ENCODE measurements at places on chromosomes 3 and 15.

- DNase-seq, result no peak
These were observed 226.2 kb upstream of the TP63 start for GRCh38 chr3:189404797-189405484.

- DNase-seq, result no peak
These were observed 74.0 kb downstream of the COL8A1 start for GRCh38 chr3:99712291-99712954.

- DNase-seq, result no peak
These were observed 341.0 kb upstream of the UBE2E2 start for GRCh38 chr3:22862111-22862510.

GRCh38 chr3:114294940-114295480, 1.2 kb downstream of the TIGIT start:
- DNase-seq, result no peak

- no peak for DNase-seq
These were observed 15.0 kb upstream of the RORA start for GRCh38 chr15:61243983-61244593.

DNA sequence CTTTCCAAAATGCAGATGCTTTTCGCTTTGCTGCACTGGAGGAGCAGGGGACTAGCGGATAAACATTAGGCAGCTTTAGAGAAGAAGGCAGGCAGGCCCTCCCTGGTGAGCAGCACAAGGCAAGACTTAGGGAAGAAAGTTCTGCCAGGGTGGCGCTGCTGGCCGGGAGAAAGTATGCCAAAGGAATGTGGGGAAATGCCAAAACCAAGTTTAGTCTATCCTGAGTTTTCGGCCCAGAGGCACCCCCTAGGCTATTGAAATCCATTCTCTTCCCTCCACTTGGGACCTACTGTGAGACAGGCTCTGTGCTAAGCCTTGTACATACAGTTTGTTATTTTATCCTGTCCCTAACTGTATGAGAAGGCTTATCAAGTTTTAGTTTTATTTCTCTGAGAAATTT, 9.2 kb downstream of the SHC4 start:
- DNase-seq, result no peak

DNA sequence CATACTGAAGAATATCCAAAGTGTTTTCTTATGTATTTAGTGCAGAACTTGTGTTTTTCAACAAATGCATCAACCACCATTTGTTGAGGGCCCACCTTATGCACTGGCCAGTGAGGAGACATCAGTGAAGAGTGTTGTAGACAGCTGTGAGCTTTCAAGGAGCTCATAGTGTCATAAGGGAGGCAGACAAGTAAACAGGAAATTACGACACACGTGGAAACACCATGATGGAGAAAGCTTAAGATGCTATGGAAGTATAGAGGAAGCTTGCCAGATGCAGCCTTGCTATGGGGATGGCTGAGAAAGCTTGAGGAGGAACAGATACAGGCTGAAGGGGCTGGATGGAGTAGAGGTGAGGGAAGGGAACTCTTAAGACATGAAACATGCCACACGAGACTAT, 50.8 kb upstream of the PSMD6 start:
- DNase-seq, result peak; percentile 51

DNA sequence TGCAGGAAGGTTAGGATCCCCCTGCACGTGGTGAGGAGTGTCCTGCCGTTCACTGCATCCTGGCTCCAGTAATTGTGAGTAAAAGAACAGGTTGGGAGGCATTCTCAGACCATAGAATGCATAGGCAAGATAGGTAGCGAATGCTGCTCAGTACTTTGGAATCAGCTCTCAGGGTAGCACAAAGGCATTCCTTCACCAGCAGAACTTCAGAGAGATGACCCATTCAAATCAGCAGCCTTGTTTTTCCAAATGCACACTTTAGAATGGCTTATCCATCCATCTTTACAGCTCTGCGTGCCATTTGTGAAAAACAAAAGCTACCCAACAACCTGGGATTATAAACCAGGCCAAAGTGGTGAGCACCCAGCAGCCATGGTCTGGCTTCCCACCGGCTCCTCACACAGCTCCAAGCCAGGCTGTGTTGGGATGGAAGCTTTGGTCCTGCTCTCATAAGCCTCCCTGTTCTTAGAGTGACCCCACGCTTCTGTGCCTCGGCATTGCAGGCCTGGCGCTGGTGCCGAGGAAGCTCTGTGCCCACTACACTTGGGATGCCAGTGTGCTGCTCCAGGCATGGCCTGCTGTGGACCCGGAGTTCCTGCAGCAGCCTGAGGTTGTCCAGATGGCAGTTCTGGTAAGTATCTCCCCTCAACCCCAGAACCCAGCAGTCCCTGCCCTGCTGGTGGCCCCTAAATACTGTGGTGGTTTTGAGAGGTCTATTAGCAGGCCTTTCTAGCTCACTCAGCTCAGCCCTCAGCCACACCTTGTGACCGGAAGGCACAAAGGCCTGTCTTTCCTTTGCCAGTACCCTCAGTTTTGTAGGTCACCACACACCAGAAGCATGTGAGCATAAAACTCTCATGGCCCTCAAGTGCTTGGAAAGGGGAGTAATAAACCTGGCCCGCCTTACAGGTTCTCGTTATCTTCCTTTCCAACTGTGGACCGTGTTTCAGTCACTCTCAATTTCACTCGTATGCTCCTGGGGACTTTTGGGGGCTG, 52.9 kb upstream of the LIMD1 start:
- DNase-seq, result no peak

DNA sequence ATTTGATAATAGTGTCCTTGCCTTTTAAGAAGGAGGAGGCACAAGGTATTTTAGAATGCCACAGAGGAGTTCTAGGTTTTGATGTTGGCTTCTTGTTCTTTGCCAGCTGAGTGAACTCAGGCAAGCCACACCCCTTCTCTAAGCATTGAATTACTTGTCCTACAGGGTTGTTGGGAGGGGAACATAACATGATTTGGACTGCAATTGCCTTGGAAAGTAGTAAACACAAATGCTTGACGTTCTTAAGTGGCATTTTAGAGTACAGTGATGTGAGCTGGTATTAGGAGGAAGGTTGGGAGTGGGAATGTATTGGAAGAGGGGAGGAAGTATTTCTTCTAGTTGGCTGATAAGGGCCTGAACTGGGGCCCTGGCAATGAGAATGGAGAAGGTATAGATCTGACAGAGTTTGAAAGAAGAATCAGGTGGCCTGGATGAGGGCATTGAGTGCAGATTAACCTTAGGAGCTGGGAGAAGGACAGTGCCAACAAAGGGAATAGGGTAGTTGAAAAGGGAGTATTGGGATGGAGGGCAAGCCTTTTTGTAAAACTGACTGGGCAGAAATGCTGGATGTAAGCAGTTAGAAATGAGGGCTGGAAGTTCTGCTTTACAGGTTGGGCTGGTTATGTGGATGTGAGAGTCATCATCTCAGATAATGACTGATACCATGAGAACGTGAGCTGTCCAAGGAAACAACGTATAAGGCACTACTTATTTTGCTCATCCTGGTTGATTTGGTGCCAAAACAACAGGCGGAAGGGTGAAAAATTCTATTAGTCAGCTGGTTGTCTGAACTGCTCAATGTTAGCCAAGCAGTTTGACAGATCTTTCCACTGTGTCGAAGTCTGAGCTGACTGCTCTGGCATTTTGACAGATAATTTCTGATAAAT, 16.7 kb downstream of the KAT2B start:
- DNase-seq, result peak; percentile 45

DNA sequence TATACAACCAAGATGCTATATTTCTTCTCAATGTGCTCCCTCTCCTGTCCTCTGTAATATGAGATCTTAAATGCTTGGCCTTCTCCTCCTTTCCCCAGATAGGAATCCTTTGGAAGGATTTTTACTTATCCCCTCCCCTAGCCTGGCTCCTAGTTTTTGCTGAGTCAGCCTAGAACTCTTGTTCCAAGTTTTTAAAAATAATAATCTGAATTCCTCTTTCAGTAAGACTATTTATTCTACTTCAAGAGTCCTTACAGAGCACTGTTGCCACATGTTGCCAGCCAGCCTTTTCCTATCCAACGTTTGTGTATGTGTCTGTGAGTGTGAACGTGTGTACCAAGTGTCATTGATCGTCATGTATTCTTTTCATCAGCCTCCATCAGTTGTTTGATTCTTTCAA, 11.0 kb upstream of the KCNMB2 start:
- peak; percentile 22 for DNase-seq

DNA sequence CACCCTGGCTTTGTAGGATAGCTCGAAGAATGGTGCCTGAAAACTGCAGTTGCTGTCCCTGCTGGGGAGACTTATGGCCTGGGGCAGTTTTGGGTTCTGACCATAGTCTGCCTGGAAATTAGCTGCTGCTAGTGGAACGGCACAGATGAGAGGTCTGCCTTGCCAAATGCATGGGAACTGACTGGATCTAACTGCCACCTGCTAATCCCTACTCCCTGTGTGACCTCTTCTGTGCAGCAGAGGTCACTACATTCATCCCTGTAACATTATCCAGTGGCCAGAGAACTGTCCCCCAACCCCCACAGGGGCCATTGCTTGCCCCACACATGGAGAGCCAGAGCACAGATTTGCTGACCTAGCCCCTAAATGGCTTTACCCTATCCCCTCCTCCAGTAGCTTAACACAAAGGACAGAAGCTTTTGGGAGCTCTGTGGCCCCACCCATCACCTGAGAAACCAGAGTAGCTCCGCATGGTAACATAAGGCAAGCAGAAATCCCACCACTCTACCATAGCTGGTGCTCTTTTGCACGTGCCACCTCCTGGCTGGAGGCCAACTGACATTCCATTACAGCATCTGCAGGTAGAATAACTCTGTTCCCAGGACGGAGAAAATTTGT, 840.0 kb downstream of the EPHA3 start:
- DNase-seq, result no peak

DNA sequence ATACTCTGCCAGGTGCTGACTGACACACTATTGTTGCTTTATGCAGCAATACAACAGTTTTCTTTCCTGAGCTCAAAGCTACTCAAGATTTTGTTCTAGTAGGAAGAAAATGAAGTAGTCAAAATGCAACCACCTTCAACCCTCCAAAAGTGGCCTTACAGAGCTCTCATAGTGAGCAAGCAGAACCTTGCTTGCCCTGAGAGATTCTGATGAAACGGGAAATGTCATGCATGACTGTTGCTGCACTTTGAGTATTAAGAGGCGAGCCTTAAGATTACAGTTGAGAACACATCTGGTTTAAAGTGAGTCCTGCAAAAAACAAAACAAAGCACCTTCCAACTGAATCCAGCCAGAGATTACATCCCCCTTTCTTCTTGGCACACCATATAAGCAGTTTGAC, 29.7 kb downstream of the MINDY4B start:
- peak; percentile 32 for DNase-seq

DNA sequence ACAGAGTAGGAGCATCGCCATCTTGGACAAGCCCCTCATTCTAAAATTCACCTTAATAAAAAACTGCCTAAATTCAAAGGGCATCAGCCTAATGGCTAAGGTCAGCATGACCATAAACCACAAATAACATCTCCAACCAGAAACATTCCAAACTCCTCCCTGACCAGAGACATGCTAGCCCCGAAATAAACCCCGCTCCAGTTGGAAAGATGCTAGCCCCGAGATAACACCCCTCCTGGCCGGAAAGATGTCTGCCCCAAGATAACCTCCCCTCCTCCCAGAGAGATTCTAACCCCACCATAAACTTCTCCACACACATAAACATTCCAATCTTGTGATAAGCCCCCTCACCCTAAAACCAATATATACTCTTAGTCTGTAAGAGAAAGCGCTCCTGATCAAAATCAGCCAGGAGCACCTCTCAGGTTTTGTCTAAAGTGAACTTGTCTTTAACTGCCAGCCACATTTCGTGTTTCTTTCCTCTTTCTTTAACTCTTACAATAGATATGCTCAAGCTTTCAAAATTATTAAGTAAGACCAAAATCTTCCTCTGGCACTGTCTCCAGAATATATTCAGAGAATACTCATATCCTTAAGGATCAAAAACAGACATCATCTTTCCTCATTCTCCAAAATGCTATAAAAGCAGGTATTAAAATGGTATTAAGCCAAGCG, 104.1 kb downstream of the GSK3B start:
- no peak for DNase-seq

DNA sequence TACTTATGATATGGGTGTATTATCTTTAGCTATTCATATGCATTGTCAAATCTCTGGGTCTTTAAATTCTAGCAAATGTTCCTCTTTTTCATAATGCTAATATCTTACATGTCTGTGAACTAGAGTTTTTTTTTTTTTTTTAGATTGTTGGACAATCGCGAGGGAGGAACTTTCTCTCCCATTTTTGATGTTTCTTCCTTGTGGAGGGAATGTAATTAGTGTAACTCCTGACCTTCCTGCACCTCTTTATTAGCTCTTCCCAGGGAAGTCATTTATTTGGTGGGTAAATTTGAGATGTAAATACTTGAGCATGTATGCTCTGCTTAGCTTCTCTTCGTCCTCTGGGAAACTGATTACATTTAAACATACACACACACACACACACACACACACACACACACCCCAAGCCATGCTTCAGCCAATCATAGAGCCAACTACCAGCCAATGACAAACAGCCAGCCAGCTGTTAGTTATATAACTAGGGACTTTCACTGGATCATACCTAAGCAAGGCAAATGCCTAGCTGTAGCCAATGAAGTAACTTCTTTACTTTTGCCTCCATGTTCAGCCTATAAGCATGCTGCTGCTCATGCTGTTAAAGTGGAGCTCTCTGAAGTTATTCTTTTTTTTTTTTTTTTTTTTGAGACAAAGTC, 8.3 kb upstream of the USP8 start:
- no peak for DNase-seq

DNA sequence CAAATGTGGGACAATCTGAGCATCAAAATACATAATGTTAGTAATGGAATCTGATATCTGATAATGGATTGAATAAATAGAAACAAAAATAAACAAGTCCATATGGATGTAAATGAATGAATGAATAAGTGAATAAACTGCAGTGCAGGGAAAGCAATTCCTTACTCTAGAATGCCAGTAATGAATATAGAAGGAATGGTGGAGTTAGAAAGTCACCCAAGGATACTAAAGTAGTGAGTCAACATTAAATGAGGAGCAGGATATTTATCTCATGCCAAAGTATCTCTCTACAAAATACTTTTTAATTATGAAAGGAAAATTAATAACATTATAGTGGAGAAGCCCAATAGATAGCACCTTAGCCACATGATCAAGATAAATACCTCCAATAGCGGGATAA, 300.3 kb downstream of the FEZF2 start:
- DNase-seq, result no peak

DNA sequence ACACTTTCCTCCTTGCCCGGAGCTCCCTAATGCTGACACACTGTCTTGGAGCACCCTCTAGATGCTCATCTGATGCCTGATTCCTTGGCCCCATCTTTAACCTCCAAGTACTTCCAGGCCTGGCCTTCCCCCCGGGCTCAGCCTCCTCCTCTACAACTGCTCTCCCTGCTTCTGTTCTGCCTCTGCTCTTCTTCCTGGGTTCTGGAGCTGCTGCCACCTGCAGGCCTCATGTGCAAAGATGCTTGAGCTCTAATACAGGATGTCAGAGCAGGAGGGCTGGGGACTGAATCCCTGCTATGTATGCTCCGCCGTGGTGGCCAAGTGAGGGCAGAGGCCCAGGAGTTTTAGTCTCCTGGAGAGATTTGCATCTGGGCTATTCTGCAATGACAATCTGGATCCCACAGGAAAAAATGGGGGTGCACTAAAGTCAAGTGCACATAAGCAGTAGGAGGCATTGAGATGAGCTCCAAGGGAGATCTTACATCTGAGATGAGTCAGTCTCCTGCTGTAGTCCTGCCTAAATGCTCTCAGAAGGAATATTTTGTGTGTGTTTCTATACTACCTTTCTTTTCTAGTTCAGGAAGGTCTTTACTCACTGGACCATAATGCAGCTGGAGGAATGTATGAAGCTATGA, 296.3 kb downstream of the UACA start:
- DNase-seq, result peak; percentile 65

- DNase-seq, result peak; percentile 11
These were observed 380.8 kb upstream of the NDN start for GRCh38 chr15:24067733-24068501.

Measured in muscle of back (tissue), 13 donors.